ENCODE measurements at places on chromosomes 1 and 21. TPM values are rescaled to one million over a fixed set of nuclear protein-coding genes. Genes with fewer than 3 reads are reported as not detected.
A peak's percentile ranks its signal among the peaks of the same experiment; 100 is the strongest.

DNA sequence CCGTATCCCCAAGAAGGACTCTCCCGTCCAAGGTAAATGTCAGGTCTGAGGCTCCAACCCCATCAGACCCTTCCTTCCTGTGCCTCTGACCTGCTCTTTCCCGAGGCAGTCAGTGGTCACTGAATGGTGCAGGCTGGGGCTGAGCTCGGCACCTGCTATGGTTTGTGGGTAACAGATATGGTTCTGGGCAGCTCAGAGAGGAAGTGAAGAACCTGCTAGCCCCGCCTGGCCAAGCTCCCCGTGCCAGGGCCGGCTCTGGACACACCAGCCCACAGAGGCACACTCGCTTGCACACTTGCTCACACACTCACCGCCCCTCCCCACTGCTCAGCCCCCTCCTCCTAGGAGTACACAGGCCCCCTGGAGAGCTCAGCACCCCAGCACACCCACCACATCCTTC is 16.4 kb downstream of the NCMAP start:
- DNase-seq: no peak
- no peak overlapping the region for H3K27ac ChIP-seq
- H3K4me3 ChIP-seq: no peak overlapping the region

- no peak overlapping the region for H3K27ac ChIP-seq
- no peaks in the 10 kb centered on the region for H3K36me3 ChIP-seq
Measured at GRCh38 chr1:239765163-239765562, 326.5 kb upstream of the FMN2 start.

DNA sequence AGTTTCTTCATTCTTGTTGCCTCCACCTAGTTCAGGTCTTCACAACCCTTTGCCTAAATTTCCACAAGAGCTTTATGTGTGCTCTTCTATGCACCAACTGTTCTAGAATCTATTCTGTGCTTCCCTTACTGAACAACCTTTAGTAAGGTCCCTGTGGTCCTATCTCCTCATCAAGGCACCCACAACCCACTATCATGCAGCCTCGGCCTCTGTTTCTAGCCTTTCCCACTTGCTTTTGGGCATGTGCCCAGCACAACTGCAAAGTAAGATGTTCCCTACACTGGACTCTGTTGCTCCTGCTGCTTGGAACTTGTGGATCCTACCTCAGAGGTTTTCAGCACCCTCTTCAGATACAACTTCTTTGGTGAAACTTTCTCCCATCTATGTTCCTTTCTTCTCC is 2.4 kb upstream of the IER5 start:
- H3K27ac ChIP-seq: no peak overlapping the region
- DNase-seq: no peak
- H3K4me1 ChIP-seq: peaks cover 25% of the 10 kb centered on the region

- H3K4me1 ChIP-seq: no peaks in the 10 kb centered on the region
- H3K36me3 ChIP-seq: no peaks in the 10 kb centered on the region
- no peak for DNase-seq
Measured at GRCh38 chr1:185279571-185279970, 37.5 kb downstream of the IVNS1ABP start.

DNA sequence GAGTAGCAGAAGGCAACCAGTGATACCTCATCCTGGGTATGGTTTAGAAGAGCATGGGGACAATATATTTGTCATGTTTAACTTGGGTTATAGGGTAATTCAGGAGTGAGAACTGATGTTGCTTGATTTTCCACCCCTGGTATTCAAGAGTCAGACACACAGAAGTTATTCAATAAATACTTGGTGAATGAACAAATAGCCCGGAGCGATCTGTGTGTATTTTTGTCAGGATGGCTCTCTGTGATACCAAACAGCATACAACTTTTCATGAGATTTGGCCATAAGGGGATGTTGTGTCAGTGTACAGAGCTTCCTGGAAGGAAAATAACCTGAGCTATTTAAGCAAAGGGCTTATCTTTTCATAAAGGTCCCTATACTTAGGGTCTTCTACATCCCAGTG is 270.2 kb upstream of the C1orf87 start:
- H3K36me3 ChIP-seq: no peaks in the 10 kb centered on the region
- DNase-seq: no peak
- H3K27me3 ChIP-seq: no peaks in the 10 kb centered on the region
- no peak overlapping the region for H3K27ac ChIP-seq

DNA sequence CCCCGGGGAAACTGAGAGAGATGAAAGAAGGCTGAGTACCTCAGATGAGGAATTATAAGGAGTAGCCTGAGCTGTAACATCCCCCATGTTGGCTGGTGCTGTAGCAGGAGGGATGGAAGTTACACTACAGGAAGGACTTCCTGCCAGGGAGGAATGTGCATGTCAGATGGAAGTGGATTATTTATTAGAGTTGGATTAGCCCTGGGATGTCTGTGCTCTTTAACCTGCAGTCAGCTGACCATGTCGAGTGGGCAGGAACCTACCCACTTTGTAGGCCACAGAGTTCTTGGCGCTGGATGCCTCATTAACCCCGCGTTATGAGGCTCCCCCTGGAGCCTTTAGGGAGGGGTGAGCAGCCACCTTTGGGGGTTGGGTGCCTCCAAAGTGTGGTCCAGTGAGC is 757 bp upstream of the SEMA4A start:
- peaks cover 73% of the 10 kb centered on the region for H3K4me1 ChIP-seq
- DNase-seq: no peak
- H3K36me3 ChIP-seq: no peaks in the 10 kb centered on the region
- H3K27me3 ChIP-seq: no peaks in the 10 kb centered on the region
- H3K4me3 ChIP-seq: no peak overlapping the region

GRCh38 chr1:43619314-43619790 is 30.6 kb upstream of the KDM4A start:
- DNase-seq: no peak
- peaks cover 62% of the 10 kb centered on the region for H3K36me3 ChIP-seq
- H3K27me3 ChIP-seq: no peaks in the 10 kb centered on the region
- H3K4me1 ChIP-seq: no peaks in the 10 kb centered on the region
- H3K4me3 ChIP-seq: no peak overlapping the region

DNA sequence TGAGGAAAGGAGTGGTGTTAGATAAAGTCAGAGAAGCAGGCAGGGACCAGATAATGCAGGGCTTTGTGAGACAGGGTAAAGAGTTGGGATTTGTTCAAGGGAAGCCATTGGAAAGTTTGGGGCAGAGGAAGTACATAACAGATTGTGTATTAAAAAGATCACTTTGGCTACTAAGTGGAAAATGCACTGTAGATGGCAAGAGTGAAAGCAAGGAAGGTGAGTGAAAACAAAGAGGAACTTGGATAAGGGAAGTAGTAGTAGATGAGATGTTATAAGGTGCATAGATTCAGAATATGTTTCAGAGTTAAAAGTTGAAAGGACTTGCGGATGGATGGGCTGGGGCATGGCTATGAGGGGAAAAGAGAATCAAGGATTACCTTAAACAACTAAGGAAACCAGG is 17.4 kb downstream of the MRPL39 start:
- DNase-seq: no peak
- no peaks in the 10 kb centered on the region for H3K27me3 ChIP-seq
- H3K36me3 ChIP-seq: peaks cover 58% of the 10 kb centered on the region
- no peak overlapping the region for H3K27ac ChIP-seq

- peaks cover 52% of the 10 kb centered on the region for H3K27me3 ChIP-seq
- no peak for DNase-seq
- H3K4me1 ChIP-seq: no peaks in the 10 kb centered on the region
- no peaks in the 10 kb centered on the region for H3K36me3 ChIP-seq
Measured at GRCh38 chr1:47409311-47410067, 6.6 kb upstream of the FOXE3 start.

DNA sequence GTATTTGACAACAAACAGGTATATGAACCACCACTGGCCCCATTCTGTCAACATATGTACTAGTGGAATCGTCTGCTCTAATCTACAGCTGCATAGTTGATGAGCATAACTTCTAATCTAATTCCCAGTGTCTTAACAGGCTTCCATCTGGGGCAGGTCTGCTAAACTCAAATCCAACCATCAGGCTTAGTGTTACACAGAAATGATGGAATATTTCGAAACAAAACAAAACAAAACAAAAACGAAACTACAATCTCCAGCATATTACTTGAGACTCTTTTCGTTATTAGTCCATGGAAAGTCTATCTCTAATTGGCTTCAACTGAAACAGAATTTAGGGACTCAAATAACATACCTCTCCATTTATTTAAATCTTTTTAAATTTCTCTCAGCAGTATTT is 37.6 kb downstream of the DIPK1A start:
- H3K36me3 ChIP-seq: 0 out of 2 replicates have a peak, but pooled peaks cover 4% of the 10 kb centered on the region
- H3K4me3 ChIP-seq: no peak overlapping the region
- peaks cover 8% of the 10 kb centered on the region for H3K4me1 ChIP-seq
- DNase-seq: no peak

DNA sequence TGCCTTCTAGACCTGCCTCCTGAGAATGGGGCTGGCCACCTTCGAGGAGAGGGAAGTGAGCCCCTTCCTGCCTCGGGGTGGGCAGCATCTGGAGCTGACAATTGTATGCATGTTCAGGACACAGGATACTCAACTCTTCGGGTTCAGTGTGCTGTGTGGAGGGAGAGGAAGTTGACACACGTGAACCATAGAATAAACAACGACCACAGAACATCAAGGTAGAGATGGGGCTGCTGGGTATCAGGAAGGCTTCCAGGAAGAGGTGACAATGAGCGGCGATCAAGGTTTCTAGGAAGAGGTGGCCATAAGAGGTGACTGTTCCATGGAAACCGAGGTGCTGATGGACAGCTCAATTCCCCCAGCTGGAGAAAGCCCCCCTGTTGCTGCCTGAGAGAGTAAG is 22.0 kb downstream of the UBIAD1 start:
- DNase-seq: no peak
- H3K27me3 ChIP-seq: no peaks in the 10 kb centered on the region
- peaks cover 17% of the 10 kb centered on the region for H3K36me3 ChIP-seq
- H3K4me3 ChIP-seq: no peak overlapping the region
- peak overlapping the region; percentile 6 for H3K27ac ChIP-seq

The OR2T12 gene
- total RNA-seq: not detected

The PLA2G2F gene
- total RNA-seq: not detected

The NOC2L gene
- 150 TPM for total RNA-seq

The FAM151A gene
- 0.11 TPM for total RNA-seq

The HPDL gene
- total RNA-seq: 24.9 TPM

The UBQLN4 gene
- total RNA-seq: 36.3 TPM

The SLAMF1 gene
- total RNA-seq: 0.11 TPM

Measured in WTC11 (cell line).